ENCODE measurements at places on chromosomes 2 and 18.

GRCh38 chr2:143258126-143258892 lies 129.1 kb downstream of the ARHGAP15 start:
- DNase-seq: no peak

DNA sequence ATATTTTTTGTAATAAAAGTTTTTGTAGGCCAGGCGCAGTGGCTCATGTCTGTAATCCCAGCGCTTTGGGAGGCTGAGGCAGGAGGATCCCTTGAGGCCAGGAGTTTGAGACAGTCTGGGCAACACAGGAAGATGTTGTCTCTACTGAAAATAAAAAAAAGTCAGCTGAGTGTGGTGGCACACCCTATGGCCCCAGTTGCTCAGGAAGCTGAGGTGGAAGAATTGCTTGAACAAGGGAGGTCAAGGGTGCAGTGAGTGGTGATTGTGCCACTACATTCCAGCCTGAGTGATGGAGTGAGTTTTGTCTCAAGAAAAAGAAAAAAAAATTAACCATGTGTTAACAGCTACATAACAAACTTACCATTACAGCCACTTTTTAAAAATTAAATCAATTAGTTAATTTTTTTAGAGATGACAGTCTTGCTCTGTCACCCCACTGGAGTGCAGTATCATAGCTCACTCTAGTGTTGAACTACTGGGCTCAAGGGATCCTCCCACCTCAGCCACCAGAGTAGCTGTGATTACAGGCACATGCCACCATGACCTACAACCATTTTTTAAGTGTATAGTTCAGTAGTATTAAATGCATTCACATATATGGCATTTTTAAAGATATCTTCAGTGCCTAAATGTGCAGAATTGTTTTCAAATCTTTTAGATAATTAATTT lies 67.2 kb upstream of the ACYP2 start:
- DNase-seq: no peak

DNA sequence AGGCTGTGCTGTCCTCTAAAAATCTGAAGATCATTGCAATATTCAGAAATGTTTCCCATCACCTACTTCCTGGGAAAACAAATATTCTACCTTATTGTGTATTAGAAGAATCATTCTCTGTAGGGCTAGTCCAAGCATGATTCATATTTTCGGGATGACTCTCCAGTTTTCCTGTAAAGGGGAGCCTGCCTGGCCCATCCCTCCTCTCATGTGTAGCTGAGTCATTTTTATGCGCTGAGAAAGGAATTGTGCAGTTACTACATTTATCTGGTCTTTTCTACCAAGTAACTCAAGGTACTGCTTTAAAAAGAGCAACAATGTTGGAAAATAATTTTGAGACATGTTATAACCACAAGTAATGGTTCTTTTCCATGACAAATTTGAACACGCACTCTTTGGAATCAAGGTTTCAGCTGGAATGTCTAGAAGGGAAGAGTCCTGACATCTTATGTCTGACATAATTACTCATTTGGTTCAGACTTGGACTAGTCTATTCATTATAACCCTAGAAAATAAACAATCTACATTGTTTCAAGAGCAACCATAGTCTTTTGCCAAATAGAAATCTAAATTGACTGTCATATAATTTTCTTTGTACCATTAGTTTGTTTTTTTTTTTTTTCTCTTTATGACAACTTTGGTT lies 6.6 kb downstream of the DSG3 start:
- DNase-seq: no peak

DNA sequence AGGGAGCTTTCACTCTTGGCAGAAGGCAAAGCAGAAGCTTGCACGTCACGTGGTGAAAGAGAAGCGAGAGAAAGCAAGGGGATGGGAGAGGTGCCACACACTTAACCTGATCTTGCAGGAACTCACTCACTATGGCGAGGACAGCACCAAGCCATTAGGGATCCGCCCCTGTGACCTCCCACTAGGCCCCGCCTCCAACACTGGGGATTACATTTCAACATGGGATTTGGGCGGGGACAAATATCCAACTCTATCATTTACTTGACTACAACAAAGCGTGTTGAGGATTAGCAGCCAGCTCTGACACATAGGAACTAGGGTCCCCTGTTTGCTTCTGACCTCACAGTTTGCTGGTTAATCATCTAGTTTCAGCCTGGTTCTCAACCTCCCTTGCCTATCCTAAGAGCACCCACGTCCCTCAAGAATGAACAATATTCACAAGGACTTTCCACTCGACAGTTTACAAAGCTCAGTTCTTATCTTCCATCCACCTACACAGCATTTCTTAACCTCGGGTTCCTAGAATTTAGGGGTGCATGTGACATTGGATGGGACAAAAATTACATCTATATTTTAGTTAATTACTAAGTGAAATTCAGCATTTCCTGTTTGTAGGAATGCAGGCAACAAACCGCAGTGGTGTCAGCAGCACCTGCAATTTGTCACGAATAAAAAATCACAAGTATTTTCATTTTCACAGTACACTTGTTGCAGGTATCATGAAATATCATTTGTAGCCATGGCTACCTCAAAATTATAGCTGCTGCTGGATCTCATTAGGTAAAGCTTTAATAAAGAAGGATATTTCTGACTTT lies 36.0 kb downstream of the LBH start:
- no peak for DNase-seq

DNA sequence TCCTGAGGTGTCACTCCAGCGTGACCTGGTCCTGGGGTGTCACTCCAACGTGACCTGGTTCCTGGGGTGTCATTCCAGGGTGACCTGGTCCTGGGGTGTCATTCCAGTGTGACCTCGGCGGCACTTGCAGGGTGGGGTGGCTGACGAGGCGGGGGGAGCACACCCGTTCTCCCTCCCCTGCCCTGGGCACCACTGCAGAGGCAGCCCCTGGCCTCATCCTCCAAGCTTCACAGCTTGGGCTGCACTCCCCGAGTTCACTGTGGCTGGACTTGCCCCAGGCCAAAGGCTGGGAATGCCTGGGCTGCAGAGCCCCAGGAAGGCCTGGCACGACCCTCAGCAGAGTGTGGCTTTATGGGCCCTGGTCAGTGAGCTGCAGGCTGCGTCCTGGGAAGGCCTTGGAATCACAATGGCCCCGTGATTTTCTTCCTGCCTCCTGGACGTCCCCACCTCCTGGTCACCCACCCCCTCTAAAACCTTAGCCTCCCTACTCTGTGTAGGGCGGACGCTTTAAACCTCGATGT lies 88.3 kb downstream of the NFATC1 start:
- DNase-seq: no peak

- no peak for DNase-seq
Observed at GRCh38 chr2:39779341-39779851, 338 bp upstream of the THUMPD2 start.

DNA sequence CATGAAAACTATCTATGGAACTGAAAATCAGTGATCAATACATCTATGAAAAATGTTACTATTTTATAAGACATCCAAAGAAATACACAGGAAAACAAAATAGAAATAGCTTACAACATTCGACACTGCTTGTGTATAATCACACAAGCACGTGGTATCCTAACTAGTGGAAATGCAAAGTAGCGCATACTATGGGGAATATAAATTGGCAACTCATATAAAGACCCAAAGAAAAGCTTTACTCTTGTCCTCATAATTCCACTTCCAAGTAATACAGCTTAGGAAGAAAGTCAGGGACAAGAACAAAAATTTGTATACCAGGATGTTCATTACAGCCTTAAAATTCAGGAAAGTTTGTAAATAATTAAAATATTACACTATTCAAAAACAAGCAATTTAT lies 384.6 kb downstream of the NRXN1 start:
- DNase-seq: no peak

DNA sequence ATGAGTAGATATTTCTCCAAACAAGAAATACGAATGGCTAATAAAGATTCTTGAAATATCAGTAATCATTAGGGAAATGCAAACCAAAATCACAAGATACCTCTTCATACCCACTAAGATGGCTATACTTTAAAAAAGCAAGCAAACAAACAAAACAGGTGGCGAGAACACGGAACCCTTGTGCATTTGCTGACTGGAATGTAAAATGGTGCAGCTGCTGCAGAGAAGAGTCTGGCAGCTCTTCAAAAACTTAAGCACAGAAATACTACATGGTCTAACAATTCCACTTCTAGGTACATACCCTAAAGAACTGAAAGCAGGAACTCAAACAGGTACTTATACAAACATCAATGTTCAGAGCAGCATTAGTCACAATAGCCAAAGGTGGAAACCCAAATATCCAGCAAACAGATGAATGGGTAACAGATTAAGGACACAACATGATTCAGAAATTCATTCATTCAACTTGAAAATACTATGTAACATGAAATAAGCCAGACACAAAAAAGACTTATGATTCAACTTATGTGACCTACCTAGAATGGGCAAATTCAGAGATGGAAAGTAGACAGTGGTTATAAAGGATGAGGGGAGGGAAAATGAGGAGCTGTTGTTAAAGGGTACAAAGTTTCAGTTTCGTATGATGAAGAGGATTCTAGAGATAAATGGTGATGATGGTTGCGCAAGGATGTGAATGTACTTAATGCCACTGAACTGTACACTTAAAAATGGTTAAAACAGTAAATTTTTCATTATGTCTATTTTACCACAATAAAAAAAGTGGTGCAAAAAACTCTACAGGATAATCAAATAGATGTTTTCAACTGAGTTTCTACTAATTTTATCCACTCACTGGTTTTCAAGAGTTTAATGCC lies 26.9 kb upstream of the GPR75 start:
- DNase-seq: no peak

DNA sequence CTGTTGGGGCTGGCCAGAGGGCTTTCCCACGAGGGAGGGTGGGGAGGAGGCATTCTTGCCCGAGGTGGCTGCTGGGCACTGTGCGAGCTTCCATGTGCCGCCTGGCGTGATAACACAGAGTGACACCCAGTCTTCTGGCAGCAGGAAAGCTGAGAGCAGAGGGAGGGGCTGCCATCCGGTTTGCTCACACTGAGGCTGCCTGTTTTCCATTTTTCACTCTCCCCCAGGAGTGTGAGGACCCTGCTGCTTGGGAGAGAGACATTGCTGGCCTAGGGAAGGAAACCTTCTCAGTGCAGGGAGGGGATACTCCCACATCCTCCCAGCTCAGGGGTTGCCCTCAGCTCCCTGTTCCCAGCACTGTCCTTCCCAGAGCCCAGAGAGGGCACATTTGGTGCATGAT lies 73.1 kb downstream of the INHBB start:
- no peak for DNase-seq

- no peak for DNase-seq
Observed at GRCh38 chr18:24695168-24695567, 234.7 kb downstream of the HRH4 start.

- no peak for DNase-seq
Observed at GRCh38 chr2:236214376-236214995, 46.3 kb upstream of the GBX2 start.

- DNase-seq: no peak
Observed at GRCh38 chr2:232699110-232699509, 2.0 kb downstream of the GIGYF2 start.

DNA sequence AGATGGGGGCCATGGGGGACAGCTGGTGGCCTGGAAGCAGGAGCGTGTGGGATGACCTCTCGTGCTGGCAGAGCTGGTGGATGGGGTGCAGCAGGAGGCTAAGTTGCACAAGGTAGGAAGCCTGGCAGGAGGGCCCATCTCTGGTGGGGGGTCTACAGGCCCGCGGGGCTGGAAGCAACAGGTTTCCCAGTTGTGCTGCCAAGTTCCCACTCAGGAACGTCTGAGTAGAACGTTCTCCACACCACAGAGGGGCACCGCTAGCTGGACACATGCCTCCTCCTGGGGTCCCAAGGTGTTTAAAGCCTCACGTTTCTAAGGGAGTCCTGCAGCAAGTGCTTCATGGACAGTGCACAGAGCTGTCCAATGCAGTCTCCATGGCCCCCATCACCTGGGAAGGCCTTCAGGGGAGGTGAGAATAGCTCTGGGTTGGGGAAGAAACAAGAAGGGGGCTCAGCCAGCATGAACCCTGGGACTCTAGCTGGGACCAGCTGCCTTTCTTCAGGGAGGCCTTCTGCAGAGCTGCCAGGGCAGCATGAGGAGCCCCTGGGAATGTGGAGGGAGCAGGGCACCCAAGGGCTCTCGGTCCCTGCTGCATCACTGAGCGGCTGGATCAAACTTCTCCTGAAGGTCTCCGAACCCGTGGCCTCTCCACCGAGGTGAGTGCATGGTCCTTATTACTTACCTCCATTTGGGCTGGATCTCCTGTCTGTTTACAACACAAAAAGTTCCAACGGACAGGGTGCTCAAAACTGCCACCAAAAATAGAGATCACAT lies 80.0 kb downstream of the TWIST2 start:
- DNase-seq: no peak

DNA sequence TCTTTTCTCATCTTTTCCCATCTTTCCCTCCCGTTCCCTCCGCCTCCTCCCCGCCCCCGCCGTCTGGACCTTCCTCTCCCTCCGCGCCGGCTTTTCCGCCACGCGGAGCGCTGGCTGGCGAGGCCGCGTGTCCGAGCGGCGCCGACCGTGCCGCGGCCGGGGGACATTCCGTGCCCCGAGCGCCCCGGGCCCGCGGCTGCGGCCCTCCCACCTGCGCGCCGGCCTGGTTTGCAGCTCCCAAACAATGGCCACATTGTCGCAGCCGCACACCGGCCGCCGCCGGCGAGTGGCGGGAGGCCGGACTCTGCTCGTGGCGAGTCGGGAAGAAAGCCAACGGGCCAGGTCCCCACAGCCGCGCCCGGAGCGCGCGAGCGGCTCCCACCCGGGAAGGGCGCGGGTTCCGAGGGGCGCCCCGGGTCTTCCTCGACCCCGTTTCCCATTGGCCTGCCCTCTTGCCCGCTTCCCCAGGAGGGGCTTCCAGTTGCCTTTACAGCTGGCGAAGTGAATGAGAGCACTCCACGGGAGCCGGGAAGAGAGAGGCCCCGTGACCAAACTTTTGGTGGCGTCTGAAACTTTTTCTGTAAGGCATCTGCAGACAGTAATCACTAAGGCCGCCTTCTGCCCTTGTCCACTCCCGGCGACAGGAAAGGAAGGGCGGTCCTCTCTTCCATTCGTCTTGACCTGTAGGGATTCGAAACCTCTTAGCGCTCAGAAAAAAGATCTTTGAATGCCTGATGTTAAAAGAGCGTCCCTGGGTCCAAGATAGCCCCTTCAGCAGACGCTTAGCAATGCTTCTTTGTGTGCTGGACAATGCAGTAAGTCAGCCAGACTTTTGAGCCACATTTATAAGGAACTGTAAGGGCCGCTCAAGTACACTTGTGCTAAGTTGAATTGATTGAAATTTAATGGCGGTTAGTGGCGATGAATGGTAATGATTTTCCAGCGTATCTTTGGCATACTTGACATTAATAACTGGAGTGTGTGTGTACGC lies 6.2 kb downstream of the GLI2 start:
- DNase-seq: no peak

GRCh38 chr18:49520661-49521145 lies 33.7 kb upstream of the C18orf32 start:
- no peak for DNase-seq

DNA sequence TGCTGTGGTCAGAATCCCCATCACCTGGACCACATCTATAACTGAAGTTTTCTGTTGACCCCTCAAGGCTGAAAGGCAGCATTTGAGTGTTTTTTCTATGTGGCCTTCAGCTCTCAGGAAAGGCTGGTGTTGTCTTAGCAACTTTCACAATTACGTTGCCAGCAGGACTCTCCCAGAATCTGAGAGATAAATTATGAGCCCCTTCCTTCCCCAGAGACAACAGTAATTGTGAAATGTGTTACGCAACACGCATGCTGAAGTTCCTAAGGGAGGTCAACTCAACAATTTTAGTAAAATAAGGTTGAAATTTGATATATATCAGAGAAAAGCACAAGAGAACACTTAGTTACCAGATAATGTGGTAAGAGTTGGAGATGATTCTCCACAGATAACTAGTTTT lies 216.5 kb upstream of the SLC8A1 start:
- no peak for DNase-seq

- DNase-seq: no peak
Observed at GRCh38 chr2:120697471-120697870, 38.2 kb upstream of the GLI2 start.
